SK-N-MC (cell line): ENCODE measurements at places on chromosomes 13 and 19.

- DNase-seq: no peak
These were observed 9.5 kb downstream of the ADAMTSL5 start for GRCh38 chr19:1503089-1503924.

DNA sequence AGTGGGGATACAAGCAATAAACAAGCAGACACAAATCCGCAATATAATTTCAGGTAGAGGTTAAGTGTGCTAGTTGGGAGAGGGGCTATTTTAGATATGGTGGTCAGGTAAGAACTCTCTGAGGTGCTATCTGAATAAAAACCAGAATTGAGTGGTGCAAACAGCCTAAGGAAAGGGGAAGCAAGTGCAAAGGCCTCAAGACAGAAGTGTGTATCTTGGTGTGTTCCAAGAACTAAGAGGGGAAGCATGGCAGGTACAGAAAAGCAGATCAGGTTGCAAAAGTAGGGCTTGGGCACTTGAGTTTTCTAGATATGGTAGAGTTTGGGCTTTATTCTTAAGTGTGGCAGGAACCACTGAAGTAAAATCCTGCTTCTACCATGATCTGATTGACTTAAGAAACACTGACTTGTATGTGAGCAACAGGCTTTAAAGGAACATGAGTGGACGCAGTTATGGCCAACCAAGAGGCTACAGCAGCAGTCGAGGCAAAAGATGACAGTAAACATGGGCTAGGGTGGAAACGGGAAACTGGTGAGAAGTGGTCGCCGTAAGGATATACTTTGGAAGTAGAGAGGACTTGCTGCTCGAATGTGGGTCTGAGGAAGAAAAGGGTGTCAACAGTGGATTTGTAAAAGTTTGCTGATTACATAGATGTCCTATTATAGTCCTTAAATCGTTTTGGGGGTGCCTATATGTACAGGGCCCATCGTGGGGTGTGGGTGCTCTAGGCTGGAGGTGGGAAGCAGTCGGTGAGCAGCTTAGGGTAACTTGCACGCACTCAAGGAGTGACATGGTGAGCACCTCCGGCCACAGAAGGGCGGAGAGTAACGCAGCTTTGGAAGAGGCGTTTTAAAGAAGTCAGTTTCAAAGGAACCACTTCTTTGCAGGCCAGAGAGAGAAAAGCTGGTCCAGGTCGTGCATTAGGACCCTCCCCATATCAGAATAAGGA is 677 bp downstream of the TGDS start:
- DNase-seq: no peak

DNA sequence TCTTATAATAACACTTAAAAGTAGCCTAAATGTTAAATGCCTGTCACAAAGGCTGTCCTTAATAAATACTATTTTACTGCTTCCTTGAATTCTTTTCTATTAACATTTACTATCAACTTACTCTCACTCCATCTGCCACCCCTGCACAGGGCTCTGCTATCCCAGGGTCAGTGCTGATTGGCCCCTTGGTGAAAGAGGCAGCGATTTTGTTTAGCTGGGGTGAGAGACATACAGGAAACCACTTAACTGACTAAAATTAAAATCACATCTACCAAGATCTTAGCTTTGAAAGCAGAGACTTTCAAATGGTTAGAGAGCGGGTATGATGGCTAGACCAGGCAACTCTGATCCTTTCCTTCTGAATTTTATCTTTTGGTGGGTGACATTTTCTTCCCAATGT is 149.9 kb upstream of the HTR2A start:
- DNase-seq: no peak

GRCh38 chr13:60143775-60144174 is 20.0 kb downstream of the DIAPH3 start:
- no peak for DNase-seq

- DNase-seq: no peak
These were observed 22.7 kb downstream of the MPND start for GRCh38 chr19:4365791-4366665.

GRCh38 chr13:95335667-95336066 is 34.4 kb upstream of the ABCC4 start:
- DNase-seq: no peak

GRCh38 chr19:33208904-33209849 is 15.0 kb downstream of the LRP3 start:
- DNase-seq: no peak

DNA sequence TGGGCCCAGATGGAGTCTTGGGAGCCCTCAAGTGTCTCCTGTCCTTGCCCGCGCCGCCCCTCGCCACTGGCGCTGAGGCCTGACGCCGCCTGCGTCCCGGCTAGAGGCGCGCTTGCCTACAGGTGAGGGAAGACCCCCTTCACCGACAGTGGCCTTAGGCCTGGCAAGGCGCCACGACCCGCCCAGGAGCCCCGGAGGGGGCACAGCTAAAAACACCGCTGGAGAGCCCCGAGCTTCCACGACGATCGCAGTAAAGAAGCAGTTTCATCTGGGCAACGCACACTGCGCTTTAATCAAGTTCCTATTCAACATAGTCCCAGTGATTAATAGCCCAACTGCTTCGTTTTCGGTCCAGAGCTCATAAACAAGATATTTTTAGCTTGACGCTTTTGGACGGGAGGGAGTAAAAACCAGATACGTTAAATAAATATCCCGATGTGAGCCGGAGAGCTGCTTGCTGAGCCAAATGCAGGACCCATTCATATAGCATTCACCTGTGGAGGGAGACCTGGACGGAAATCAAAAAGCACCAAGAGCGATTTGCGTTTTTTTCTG is 1.5 kb upstream of the CEBPA start:
- DNase-seq: no peak

DNA sequence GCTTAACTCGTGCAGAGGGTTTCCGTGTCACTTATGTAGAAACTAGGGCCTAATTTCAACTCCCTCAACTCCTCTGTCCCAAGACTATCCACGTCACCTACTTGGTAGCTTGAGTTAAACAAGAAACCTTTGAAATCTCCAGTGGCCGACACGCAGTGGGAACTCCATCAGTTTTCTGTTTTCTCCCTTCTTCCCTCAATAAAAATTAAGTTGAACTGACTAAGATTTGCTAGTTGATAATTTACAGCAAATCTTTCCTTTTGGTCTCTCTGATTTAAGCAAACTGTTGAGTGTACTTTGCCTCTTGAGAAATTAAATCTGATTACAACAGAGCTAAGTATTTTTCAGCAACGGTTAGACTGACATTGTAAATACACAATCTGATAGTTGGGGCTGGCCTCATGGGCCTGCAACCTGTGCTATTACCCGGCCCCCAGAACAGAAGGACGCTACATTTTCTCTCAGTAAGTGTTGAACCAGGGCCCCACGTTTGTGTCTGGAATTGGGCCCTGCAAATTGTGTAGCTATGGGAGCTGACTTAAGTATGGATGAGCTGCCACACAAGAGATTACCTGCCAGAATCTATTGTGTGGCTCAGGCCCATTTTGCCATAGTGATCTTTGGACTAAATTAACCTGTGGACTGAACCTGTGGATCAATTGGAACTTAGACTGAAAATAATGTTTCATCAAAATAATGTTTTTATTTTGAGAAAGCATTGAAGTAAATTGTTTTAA is 708 bp upstream of the ESD start:
- DNase-seq: no peak

- no peak for DNase-seq
These were observed 94.7 kb downstream of the RNASEH2B start for GRCh38 chr13:51004111-51004865.

GRCh38 chr13:103196356-103196755 is 130.1 kb upstream of the SLC10A2 start:
- DNase-seq: no peak

- no peak for DNase-seq
These were observed 56.2 kb downstream of the RCBTB2 start for GRCh38 chr13:48476686-48477085.
